Fibroblast of the aortic adventitia (primary cell): ENCODE measurements at places on chromosomes 4 and X.

DNA sequence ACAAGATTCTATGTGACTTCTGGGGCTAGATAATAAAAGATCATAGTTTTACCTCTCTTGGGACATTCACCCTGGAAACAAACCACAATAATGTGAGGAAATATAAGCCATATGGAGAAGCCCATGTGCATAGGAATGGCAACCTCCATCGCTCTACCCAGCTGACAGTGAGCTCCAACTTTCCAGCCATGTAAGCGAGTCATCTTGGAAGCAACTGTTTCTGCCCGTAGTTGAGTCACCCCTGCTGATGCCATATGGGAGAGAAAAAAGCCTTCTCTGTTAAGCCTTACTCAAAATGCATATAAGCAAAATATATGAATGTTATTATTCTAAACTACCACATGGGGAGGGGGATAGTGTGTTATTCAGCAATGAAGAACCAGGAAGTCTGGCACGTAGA, 31.4 kb upstream of the RELL1 start:
- DNase-seq, result peak; percentile 83

DNA sequence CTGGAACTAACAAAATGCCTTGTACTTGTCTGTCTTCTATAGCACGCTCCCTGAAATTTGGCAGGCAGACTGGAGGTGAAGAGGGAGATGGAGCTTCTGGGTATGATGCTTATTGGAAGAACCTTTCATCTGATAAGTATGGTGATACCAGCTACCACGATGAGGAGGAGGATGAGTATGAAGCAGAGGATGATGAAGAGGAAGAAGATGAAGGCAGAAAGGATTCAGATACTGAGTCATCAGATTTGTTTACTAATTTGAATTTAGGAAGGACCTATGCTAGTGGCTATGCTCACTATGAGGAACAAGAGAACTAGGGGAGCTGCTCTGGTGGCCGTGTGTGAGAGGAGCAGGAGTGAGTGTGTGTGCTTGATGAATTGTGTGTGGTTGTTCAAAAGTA, 13.0 kb downstream of the ZNF330 start:
- DNase-seq, result no peak

DNA sequence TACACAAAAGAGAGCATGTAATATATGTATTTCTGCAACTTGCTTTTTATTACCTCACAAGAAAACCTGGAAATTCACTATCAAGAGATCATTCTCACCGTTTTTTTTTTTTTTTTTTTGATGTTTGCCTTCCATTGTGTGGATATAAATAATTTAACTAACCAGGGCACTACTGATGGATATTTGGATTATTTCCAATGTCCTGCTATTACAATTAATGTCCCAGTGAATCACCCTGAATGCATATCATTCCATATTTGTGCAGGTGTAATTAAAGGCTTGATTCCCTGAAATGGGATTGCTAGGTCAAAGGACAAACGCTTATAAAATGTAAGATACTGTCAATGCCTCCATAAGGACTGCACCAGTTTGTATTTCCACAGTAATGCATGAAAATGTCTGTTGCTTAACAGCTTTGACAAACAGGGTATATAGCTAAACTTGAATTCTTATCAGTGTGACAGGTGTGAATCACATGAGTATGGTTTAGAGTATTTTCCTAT, 87.8 kb downstream of the NCAPG start:
- DNase-seq, result no peak

GRCh38 chr4:151824656-151825055, 63.8 kb upstream of the GATB start:
- no peak for DNase-seq

DNA sequence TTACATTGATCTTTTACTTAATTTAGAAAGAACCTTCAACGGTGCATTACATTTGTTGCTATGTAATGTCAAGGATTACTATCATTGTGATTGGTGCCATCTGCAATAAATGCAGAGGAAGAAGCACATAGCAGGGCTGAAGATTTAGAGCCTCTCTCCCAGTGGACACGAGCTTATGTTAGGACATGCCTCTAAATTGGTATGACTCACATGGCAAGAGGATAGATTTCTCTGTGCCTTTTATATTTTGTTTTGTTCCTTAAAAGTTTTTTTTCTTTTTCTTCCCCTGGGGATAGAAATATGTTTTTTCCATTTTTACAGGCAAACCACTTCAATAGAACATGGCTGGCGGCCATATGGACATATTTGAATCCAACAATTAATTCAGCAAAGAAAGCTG, 205.0 kb upstream of the HAND2 start:
- DNase-seq, result peak; percentile 81

GRCh38 chrX:133633162-133633561, 217.9 kb upstream of the GPC4 start:
- DNase-seq, result no peak

DNA sequence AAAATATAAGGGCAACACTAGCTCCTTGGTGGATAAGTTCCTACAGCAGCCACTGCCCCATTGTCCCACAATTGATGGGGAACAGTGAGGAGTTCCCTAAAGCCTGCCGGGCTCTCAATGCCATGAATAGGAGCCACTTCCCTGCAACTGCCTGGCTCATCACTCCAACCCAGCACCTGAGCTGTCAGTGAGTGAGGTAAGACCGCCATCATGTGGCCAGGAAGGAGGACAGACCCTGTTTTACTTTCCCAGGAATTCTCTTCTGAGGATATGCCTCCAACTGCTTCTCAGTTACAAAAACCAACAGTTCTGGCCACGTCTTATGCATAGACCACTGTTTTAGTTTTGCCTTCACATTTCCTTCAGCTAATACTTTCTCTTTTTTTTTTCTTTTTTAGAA, 45.5 kb downstream of the SRPX start:
- DNase-seq, result no peak

DNA sequence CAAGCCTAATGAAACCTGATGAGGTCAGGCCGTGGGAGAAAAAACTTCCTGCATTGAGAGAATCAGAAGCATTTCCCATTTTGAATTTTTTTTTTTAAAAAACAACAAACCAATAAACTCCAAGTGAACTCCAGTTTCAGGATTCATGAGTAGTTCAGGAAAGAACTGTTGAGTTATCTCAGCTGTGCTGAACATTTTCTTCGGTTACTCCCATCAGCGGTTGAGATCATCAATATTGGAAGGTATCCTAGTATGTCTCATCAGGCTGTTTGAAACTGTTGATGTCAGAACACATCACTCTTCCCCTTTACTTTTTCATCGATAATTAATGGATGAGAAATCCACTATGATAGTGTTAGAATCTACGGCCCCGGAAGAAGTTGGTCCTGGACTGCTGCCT, 82.4 kb upstream of the ADGRG2 start:
- DNase-seq, result no peak

- peak; percentile 44 for DNase-seq
Observed at GRCh38 chr4:8435656-8436121, 4.8 kb downstream of the ACOX3 start.

- DNase-seq, result no peak
Observed at GRCh38 chr4:150673793-150674192, 91.8 kb downstream of the MAB21L2 start.

GRCh38 chr4:13455411-13455810, 28.7 kb downstream of the RAB28 start:
- peak; percentile 10 for DNase-seq

GRCh38 chr4:25299476-25300203, 12.9 kb upstream of the ZCCHC4 start:
- DNase-seq, result no peak

DNA sequence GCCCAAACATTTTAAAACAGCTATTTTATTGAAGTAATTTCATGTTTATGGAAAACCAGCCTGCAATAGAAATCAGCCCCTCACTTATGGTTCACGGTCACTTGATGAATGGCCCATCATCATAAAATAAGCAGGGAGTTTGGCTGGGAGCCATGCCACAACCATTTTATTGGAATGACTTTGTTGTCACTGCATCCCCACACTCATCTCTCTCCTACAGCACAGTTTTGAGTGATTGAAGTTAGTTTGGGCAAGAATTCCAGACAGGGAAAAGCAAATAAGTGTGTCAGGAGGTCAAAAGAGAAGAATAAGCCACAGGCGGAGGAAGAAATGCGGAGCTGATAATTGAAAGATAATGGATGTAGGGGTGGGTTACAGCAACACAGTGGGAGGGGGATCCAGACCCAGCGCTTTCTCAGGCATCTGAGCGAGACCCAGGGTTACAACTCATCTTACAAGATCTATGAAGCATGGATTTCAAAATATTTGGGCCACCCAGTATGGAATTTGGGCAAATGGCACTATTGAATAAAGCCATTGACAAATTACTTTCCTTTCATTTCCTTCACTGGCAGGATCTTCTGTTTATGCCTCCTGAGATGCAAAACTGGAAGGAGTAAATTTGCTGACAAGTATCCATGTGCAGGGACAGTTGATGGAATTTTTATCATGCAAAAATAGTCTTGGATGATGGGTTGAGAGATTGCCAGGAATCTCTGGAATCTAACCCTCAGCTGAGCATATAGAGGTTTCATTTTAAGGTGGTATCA, 100.8 kb downstream of the SHROOM3 start:
- peak; percentile 13 for DNase-seq

DNA sequence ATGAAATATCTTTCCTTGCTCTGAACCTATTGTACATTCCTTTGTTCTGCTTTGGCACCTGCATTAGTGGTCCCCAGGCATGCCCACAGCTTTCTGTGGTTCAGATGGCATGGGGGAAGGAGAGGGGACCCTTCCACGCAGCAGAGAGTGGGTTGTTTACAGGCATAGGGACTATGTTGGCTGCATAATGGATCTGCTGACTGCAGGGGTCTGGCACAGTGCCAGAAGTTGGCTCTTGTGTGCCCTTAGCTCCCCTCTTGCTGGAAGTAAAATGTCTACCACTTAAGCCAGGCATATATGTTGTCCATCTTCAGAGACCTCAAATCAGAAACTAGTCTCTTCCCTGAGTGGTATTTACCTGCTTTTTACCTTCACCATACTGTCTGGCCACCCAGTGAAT, 651.9 kb upstream of the PCDH7 start:
- DNase-seq, result no peak

DNA sequence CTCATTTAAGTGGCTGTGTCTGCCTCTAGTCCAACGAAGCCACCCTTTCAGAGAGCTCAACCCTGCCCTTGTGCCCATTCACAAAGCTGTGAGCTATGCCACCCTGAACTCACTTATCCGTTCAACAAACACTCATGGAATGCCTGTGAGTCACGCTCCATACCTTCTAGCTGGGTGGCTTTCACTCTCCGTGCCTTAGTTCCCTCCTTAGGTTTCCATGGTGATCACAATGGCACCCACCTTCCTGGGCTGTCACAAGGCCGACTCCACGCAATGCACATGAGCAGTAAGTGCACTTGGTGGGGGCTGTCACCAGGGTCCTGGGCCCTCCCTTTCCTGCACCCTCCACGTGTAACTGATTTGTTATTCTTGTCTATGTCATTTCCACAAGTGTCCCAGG, 37.2 kb upstream of the PPP2R2C start:
- no peak for DNase-seq

DNA sequence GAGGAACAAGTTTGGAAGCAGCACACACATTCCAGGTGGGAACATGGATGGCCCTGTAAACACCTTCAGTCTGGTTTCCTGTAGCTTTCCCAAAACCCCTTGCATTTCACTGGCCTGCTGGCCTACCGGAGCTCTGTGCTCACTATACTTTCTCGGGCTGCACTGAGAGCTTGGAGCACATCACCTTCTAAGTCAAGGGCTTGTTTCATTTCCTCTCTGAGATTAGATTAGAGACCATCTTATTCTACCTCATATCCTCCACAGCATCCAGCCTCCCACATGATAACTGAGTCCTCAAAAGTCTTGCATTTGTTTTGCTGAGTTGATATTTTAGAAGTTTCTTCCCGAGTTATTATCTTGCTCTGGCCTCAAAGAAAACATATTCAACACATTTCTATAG, 147.7 kb downstream of the RASL11B start:
- no peak for DNase-seq

- no peak for DNase-seq
Observed at GRCh38 chr4:56690393-56690792, 9.3 kb upstream of the HOPX start.

DNA sequence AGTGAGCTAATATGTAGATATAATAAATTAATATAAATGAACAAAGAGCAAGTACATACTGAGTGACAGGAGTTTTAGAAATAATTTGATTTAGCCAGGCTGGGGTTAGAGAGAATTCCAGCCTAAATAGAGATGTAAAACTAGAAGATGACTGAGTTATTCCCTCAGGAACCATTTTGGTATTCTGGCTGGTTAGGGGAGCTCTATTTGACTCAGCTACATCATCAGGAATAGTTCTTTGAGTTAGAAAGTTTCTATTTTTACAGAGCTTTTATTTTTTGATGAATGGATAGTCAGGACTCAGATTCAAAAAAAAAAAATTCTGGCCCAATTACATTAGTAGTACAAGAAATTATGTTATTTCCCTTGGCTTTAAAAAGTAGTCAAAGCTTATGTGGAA, 180.4 kb upstream of the MID1 start:
- DNase-seq, result no peak

DNA sequence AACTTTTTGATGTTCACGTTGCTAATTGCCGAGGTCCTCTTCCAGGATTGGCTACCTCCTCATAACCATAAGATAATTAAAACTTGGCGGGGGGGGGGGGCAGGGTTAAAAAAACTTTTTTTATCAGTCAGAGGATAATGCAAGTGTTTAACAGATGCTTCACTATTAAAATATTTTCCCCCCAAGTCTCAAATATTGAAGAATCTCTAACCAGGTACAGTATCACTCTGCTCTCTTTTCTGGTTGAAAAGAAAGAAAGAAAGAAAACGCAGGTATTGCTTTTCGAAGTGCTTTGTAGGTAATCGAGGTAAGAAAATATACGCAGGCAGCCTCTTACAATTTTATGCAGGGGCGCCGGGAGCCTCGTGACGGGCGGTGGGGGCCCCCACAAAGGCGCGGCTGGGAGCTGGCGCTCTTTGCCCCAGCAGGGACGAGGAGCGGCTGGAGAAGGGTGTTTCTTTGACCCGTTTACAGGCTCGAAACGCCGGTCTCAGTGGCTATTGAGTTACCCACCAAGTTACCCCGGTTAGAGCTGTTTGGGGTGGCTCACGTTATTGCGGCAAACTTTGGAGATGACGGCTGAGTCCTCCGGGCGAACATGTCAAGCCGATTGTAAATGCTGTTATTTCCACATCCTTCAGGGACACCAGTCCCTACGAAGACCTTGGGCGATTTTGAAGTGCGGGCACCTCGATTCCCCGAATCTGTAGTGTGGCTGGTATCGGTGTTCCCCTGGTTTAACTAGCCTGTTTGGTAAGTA, 477 bp upstream of the HAND2 start:
- DNase-seq, result peak; percentile 39
